ENCODE measurements at places on chromosomes 3 and 15. TPM values are rescaled to one million over a fixed set of nuclear protein-coding genes. Genes with fewer than 3 reads are reported as not detected.

GRCh38 chr3:6416049-6416661 lies 444.8 kb upstream of the GRM7 start:
- no peak for DNase-seq

- DNase-seq, result peak; percentile 30
Observed at GRCh38 chr3:127408022-127408683, 120.3 kb upstream of the PRR20G start.

DNA sequence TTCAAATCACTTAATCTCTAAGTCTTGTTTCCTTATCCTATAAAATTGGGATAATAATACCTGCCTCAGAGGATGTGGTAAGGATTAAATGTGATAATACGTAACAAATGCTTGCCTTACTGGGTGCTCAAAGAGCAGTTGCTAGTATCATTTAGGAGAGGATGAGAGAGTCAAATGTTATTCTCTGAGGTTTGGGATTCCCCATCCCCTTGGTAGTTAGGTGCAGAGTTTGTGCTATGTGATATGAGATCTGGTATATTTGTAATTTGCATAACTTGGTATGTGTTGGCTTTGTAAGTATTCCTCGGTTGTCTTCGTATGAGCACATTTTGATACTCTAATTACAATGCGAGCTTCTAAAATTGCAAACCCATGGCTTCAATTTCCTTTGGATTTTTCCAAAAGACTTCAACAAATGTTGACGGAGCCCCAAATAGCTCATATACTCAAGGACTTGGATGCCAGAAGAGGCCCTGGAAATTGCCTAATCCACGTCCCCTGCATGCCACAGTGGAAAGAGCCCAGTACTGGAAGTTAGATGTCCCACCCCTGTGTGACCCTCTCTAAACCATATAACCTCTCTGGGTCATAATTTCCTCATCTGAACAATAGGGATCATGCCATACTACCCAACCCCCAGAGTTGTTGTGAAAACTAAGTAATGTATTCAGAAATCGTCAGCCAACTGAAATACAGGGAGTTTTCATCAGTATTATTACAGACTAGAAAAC lies 85.0 kb downstream of the FBN1 start:
- DNase-seq, result no peak

- no peak for DNase-seq
Observed at GRCh38 chr3:37766797-37767776, 94.6 kb upstream of the CTDSPL start.

GRCh38 chr3:180282386-180282785 lies 245.6 kb upstream of the PEX5L start:
- DNase-seq, result no peak

GRCh38 chr3:101950985-101951733 lies 101.8 kb downstream of the NFKBIZ start:
- DNase-seq, result no peak

GRCh38 chr15:90351479-90352106 lies 491 bp upstream of the ZNF774 start:
- DNase-seq, result no peak

DNA sequence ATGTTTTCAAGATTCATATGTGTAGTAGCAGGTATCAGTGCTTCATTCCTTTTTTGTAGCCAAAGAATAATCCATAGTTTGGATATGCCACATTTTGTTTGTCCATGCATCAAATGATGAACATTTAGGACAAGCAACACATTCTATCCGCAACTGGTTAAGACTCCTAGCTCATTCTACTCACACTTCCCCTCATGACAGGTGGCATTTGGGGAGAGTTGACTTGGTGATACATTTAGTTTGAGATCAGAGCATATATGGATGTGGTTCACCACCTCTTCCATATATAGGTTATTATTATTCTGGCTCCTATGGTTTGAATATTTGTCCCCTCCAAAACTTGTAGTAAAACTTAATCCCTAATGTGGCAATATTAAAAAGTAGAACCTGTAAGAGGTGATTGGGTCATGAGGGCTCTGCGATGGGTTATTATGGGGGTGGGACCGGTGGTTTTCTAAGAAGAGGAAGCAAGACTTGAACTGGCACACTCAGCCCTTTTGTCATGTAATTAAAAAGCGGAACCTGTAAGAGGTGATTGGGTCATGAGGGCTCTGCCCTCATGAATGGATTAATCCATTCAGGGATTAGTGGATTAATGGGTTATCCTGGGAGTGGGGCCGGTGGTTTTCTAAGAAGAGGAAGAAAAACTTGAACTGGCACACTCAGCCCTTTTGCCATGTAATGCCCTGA lies 75.3 kb upstream of the HRH1 start:
- no peak for DNase-seq

DNA sequence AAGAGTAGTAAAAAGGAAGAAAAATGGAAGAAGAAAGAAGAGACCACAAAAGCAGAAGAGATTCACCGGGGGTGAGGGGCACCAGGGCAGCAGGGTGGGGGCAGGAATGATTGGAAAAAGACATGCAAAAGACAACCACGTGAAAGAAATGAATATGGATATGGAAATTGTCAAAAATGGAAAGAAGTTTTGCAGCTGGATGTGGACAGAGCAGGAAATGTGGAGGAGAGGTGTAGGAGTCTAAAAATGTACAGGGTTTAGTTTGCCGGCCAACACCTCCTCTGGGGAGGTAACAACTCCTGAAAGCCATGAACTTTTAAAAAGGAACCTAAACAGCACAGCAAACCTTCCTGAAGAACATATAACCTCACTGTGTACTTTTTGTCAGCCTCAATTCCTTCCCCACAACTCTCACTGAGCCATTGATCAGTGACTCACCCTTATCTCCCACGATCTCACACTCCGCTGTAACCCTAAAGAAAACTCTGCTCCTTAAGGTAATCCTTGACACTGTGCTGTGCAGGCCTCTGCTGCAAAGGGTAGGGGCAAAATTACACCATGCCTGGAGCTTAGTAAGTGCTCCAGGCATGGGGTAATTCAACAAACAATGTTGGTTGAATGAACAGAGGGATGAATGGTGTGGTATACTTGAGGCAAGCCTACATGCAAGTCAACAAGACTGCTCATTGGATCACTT lies 100.2 kb upstream of the BOC start:
- DNase-seq, result peak; percentile 52

DNA sequence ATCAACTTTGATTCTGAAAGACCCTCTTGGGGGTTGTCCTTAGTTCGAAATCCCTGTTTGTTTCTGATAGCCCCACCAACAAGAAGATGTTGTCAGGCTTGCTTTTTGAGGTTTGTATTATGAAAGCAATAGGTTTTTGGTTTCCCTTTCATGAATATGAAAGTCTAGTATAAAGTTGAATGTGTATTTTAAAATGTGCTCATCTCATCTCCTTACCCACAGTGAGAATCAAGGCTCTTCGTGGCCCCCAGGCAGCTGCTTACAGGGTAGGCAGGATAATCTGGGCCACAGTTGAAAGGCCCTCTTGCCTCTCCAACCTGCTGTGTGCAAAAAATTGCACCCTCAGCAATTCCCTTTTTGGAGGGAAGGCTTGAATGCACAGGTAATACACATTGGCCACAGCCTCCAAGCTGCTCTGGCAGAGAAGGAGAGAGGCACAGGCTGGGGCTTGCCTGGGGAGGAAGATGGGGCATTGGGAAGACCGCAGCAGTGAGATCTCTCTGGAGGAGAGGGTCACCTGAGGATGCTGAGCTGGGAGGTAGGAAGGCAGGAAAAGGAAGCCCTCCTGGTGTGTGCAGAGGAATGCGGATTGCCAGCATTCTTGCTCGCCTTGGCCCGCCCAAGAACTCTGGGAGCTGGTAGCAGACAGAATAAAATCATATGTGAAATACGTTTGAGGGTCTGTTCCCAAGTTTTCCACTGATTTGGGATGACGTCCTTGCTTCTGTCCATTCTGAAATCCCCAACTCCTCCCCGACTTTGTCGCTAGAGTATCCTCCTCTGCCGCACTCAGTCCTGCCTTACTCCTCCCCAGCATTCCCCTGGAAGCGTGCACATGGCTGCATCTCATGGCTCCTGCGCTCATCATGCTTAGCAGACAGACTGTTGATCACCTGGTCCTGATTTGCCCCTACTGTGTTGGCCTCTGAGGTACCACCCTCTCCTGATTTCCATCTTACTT lies 196.4 kb downstream of the RPLP1 start:
- DNase-seq, result peak; percentile 30

DNA sequence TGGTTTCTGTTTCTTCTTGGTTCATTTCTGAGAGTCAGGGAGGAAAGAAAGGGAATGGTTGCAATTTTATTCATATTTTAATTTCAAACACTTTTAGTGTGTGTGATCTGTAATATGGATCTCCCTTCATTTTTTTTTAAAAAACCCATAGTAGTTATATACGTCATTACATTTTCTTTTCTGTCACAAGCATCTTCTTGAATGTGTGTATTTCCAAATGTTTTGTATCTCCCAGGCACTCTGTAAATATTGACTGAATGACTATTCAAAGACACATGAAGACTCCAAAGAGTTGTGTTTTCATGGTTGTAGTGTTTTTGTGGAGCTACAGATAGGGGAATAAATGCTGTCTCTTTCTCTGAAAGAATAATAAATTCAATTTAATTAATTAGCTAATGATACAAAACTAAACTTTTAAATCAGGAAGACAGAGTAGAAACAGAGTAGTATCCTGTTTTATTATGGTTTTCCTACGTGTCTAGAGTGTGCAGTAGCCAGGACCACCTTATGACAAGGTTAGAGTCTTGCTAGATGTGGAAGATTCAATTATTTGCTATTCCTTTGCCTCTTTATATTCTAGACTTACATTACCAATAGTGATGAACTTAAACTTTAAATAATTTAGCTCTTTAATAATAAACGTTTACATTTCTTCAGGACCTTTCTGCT lies 35.5 kb downstream of the NECTIN3 start:
- DNase-seq, result no peak

Gene ZIC4
- not detected for total RNA-seq

Gene CPLX3
- not detected for total RNA-seq

Gene HGD
- total RNA-seq, result 0.23 TPM

Gene MOBP
- not detected for total RNA-seq

Gene MEF2A
- total RNA-seq, result 23.4 TPM

Gene OSTN
- not detected for total RNA-seq

Gene CDC25A
- total RNA-seq, result 33.1 TPM

Gene PLA2G4E
- total RNA-seq, result not detected

Data from activated CD8-positive, alpha-beta memory T cell treated with anti-CD3 and anti-CD28 coated beads, Interleukin-2, amount 10 ng/mL, durations not matched to agents 7 days and 5 days (primary cell).